ENCODE measurements at places on chromosomes 1 and 21.

- no peak for DNase-seq
- peaks cover 37% of the 10 kb centered on the region for H3K27me3 ChIP-seq
- H3K27ac ChIP-seq, result no peak overlapping the region
- no peaks in the 10 kb centered on the region for H3K4me1 ChIP-seq
- no peak overlapping the region for H3K4me3 ChIP-seq
Measured at GRCh38 chr21:36478941-36479340, 981 bp downstream of the CLDN14 start.

- H3K4me3 ChIP-seq, result no peak overlapping the region
- no peaks in the 10 kb centered on the region for H3K4me1 ChIP-seq
- H3K27ac ChIP-seq, result no peak overlapping the region
- peaks cover 7% of the 10 kb centered on the region for H3K27me3 ChIP-seq
- no peak for DNase-seq
Measured at GRCh38 chr1:3573500-3573899, 37.8 kb downstream of the MEGF6 start.

DNA sequence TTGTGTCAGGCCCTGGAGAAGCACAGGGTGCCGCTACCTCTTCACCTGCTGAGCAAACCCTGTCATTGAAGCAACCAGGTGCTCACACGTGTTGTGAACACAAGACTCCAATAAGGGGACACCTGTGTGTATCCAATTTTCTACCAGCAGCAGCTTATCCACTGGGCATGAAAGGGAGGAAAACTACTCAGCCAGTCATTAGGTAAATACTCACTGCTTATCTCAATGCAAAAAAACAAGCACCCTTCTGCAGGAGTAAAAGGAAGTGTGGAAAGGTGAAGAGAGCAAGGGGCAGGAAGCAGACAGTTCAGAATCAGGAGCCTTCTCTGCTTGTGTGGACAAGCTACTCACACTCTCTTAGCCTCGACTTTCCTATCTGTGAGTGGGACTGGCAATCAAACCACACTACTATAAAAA is 148.9 kb downstream of the ETS2 start:
- H3K27me3 ChIP-seq, result peaks cover 37% of the 10 kb centered on the region
- H3K4me1 ChIP-seq, result no peaks in the 10 kb centered on the region
- DNase-seq, result no peak

GRCh38 chr21:41630249-41630648 is 122.3 kb upstream of the TMPRSS2 start:
- peaks cover 4% of the 10 kb centered on the region for H3K36me3 ChIP-seq
- peaks cover 35% of the 10 kb centered on the region for H3K27me3 ChIP-seq
- no peak for DNase-seq
- H3K4me1 ChIP-seq, result no peaks in the 10 kb centered on the region

DNA sequence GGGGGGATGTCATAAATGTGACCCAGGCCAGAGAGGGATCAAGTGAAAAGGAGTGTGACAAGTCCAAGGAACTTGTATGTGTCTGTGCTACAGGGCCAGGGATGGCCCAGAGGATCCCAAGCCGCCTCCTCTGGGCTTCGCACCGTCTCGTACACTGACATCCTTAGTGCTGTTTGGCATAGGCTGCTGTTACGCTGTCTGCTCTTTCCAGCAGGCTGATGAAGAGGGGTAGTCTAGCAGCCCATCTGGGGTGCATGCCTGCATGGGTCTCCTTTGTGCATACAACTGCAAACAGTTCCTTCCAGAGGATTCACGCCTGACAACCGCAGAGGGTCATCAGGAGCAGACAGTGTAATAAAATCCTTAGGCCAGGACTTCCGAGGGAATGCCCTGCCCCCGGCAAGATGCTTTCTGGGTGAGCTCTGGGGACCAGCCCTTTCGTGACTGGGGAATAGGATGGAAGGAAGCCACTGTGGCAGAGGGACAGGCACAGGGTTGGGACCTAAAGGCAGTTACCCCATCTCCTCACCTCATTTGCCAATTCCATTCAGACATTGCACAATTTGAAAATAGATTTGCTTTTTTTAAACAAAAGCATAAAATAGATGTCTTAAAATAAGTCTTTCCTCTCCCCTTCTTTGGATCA is 6.3 kb upstream of the GOLT1A start:
- peaks cover 29% of the 10 kb centered on the region for H3K27me3 ChIP-seq
- H3K27ac ChIP-seq, result no peak overlapping the region
- peaks cover 2% of the 10 kb centered on the region for H3K36me3 ChIP-seq
- H3K4me3 ChIP-seq, result no peak overlapping the region

DNA sequence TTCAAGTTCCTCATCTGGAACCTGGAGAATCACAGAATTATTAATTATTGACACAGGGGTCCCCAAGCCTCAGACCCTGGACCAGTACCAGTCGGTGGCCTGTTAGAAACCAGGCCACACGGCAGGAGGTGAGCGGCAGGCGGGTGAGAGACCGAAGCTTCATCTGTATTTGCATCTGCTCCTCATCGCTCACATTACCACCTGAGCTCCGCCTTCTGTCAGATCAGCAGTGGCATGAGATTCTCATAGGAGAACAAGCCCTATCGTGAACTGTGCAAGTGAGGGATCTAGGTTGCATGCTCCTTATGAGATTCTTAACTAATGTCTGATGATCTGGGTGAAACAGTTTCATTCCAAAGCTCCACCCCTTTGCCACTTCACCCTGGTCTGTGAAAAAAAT is 125.9 kb downstream of the C1orf21 start:
- no peak overlapping the region for H3K27ac ChIP-seq
- no peaks in the 10 kb centered on the region for H3K4me1 ChIP-seq

DNA sequence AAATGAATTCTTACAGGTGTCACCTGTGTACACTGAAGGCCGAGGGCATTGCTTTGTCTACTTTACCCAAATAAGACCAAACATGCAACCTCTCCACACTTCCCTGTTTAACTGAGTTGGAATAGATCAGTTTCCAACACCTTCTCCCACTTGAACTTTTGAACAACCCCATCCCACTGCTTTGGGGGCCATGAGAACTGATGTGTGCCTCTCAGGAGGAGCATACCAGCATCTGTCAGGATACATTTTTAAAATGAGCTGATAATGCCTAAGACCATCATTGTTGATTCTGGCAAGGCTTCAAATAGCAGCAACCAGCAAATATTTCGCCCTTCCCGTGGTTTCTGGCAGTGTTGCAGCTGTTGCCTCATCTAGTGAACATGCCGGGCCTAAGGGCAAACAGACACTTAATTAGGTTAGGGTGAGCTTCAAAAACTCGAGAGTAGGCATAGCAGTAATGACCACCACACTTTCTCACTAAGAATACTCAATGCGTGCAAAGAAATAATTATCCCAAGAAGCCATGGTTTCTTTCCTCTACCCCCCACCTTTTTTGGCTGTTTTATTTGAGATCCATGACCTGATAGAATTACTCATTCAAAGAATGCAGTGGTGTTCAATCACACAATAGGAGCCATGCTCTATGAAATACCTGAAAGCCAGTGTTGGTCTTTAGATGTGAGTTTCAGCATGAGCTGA is 63.7 kb downstream of the MAP10 start:
- peaks cover 5% of the 10 kb centered on the region for H3K27me3 ChIP-seq
- H3K4me3 ChIP-seq, result no peak overlapping the region

DNA sequence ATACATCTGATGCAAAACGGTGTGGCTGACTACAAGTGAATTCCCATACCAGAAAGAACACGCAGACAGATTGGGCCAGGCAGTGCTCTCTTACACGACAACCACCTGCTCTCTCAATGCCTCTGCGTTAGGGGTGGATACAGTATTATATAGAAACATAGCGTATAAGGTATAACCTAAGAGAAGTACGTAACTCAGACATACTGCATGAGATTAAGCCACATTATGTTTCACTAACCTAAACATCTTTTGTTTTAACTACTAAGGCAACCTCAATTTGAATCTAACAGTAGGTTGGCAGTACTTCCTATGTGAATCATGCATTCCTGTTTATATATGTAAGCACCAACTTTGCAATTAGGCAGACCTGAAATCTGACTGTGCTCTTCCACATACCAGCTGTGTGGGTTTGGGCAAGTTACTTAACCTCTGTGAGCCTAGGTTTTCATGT is 58.1 kb upstream of the COA6 start:
- no peaks in the 10 kb centered on the region for H3K4me1 ChIP-seq
- no peak for DNase-seq
- H3K27me3 ChIP-seq, result peaks cover 85% of the 10 kb centered on the region
- no peak overlapping the region for H3K27ac ChIP-seq
- peaks cover 3% of the 10 kb centered on the region for H3K36me3 ChIP-seq

DNA sequence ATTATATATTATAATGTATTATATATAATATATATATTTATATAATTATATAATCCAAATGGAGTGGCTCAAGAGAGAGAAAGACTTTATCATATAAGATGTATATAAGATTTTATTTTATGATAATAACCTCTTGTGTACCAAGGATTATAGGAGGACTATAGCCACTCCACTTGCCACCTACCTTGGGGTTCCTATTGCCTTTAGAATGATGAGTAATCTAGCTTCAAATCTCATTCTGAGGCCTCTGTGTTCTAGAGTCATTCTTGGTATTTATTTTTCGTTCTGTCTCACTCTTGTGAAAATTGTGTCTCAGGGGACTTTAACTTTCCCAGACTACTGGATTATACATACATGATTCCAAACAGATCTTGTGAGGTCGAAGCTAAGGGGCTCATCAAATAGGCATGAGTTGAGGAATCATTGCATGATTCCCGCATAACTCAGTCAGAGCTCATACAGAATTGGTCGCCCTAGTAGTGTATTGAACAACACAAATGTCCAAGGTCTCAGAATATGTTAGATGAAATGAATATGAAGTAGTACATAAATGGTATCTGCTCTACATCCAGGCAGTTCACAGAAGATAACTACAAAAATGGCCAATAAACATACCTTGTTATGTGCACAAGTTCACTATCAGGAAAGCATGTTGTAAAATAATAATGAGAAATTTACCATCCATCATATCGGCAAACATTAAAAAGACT is 159.5 kb upstream of the RNPC3 start:
- H3K27me3 ChIP-seq, result no peaks in the 10 kb centered on the region
- no peaks in the 10 kb centered on the region for H3K36me3 ChIP-seq
- no peak overlapping the region for H3K4me3 ChIP-seq
- no peaks in the 10 kb centered on the region for H3K4me1 ChIP-seq

- H3K36me3 ChIP-seq, result peaks cover 2% of the 10 kb centered on the region
- no peak within 1 kb of the TSS for H3K4me3 ChIP-seq
- H3K27ac ChIP-seq, result no peak within 1 kb of the TSS
- H3K27me3 ChIP-seq, result peaks cover 8% of the 10 kb centered on the region
- DNase-seq, result peak; percentile 9
Measured at GRCh38 chr1:1073743-1074587, at the start of gene RNF223. Gene RNF223, minus strand, starts transcription at chr1:1074306. Its CDS starts 1,740 bp downstream, at chr1:1072566.

DNA sequence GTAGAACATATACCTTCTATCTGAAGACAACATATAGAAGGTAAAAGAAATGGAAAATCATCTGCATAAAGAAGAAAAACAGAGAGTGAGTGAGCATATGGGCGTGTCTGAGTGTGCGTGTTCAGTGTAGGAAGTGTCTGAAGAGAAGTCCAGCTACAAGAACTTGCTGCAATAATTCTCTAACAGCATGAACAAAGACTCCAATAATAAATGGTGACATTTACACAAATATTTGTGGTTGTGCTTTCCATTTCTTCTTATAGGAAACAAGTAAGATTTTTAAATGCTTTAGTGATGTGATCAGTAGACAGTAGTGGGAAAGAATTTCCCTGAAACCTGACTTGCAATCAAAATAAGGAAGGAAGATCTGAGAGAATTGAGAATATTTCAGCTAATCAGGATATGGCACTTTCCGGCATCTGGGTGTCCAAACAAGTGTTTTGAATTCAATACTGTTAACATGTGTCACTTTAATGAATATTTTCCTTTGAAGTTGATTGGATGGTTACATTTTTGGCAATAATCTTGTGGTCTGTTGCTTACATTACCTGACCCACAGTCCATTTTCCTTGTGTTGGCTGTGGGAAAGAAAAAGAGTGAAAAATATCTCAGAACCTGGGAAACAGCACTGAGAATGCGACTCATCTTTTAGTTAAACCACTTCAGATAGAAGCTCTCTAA is 154.0 kb downstream of the TGFB2 start:
- H3K36me3 ChIP-seq, result no peaks in the 10 kb centered on the region
- H3K4me1 ChIP-seq, result peaks cover 5% of the 10 kb centered on the region
- DNase-seq, result no peak
- no peak overlapping the region for H3K27ac ChIP-seq
- H3K4me3 ChIP-seq, result no peak overlapping the region

DNA sequence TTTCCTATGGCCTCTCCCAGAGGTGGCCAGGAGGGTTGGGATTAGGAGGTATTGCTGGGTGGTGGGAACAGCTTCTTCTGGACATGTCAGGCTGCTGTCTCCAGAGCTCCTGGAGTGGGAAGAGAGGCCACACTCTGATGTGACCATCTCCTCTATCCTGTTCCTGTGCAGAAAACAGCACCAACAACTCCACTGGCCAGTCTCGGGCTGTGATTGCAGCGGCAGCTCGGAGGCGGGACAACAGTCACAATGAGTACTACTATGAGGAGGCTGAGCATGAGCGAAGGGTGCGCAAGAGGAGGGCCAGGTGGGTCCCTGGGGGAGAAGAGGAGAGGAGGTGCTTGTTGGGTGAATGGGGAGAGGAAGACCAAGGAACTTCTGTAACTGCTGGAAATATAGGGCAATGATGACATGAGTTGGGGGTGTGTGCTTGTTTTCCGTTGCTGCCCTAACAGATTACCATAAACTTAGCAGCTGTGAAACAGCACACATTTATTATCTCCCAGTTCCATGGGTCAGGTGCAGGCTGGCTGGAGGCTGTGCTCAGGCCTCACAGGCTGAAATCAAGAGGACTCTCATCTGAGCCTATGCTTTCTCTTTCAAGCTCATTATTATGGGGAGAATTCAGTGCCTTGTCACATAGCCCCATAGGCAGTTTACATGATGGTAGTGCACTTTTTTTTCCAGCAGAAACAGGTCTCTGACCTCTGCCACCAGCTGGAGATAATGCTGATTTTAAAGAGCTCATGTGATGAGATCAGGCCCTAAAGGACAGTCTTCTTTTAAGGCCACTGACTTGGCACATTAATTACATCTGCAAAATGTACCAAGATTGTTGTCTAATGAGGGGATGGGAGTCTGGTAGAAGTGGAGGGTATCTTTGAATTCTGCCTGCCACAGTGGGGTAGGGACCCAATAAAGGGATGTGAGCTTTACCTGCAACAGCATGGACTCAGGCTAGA is 20.8 kb downstream of the VANGL2 start:
- H3K4me1 ChIP-seq, result peaks cover 7% of the 10 kb centered on the region
- no peak overlapping the region for H3K27ac ChIP-seq
- H3K4me3 ChIP-seq, result peak overlapping the region; percentile 59
- no peak for DNase-seq

- DNase-seq, result no peak
- H3K27me3 ChIP-seq, result no peaks in the 10 kb centered on the region
- H3K36me3 ChIP-seq, result peaks cover 7% of the 10 kb centered on the region
Measured at GRCh38 chr21:32320059-32320458, 21.4 kb downstream of the MRAP start.
